ENCODE measurements at places on chromosomes 13 and 19. TPM values are rescaled to one million over a fixed set of nuclear protein-coding genes. Genes with fewer than 3 reads are reported as not detected.
A peak's percentile ranks its signal among the peaks of the same experiment; 100 is the strongest.

Gene ATXN8OS
- total RNA-seq: not detected

Gene RASGRP4
- 11.7 TPM for total RNA-seq

Gene PSG6
- not detected for total RNA-seq

Gene BLVRB
- 299 TPM for total RNA-seq

Gene PRR19
- total RNA-seq: not detected

Gene SSC5D
- total RNA-seq: 14.5 TPM

Gene PSG2
- total RNA-seq: not detected

Gene KIR2DL1
- total RNA-seq: not detected

GRCh38 chr13:24360106-24360505 lies 50.7 kb downstream of the C1QTNF9 start:
- no peak for DNase-seq

GRCh38 chr13:102367836-102368235 lies 34.0 kb downstream of the FGF14 start:
- DNase-seq: no peak

GRCh38 chr19:38649305-38650171 lies 2.1 kb downstream of the ACTN4 start:
- DNase-seq: no peak

GRCh38 chr13:20170921-20171320 lies 10.1 kb upstream of the GJA3 start:
- DNase-seq: no peak

DNA sequence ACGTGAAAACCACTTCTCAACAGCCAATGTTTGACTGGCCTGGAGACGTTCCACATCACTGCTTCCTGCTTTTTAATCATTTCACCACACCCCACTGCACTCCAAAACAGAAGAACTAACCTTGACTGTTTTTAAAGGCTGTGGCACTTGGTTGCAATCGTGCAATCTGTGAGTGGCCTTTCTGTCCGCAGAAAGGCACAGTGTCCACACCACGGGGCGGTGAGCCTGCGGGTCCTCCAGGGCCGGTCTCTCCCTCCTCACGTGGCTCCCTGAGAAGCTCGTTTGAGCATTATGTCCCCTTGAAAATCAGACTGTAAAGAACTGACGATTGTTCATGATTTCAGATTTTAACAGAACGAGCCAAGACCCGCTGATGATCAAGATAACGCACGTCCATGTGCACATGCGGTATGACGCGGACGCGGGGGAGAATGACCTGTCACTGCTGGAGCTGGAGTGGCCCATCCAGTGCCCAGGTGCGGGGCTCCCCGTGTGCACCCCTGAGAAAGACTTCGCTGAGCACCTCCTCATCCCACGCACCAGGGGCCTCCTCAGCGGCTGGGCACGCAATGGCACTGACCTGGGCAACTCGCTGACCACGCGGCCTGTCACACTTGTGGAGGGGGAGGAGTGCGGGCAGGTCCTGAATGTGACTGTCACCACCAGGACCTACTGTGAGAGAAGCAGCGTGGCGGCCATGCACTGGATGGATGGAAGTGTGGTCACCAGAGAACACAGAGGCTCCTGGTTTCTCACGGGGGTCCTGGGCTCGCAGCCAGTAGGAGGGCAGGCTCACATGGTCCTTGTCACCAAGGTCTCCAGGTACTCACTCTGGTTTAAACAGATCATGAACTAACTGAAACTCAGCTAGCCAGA lies 13.0 kb downstream of the PROZ start:
- DNase-seq: no peak

DNA sequence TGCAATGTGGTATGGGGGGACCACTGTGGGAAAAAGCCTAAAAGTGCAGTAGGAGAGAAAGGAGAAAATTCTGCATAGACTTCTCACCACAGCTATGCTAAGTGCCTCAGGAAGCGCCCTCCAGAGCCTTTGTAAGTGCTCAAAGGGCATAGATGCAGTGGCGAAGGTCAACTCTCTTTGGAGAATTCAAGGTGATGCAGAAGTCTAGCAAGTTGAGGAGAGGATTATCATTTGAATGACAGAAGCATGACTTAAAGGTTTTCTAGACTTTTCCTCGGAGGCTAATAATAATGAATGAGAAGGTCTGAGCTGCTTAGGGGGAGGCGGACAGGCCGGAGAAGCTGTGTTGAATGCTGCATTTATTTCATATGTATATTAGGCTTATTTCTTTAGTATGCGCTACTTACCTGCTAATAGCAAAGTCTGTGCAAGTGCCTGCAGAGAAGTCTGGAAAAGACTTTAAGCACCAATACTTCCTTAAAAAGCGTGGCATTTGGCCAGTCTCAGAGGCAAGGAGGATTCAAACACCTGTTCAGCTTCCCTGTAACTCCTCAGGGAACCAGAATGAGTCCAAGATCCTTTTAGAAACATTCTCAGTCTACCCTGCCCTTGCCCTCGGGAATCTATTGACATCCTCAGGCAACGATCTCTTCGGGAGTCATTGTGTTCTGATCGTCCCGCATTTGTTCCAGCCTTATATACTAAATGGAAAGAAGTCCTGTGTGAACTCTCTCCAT lies 56.2 kb downstream of the FLT1 start:
- DNase-seq: no peak

DNA sequence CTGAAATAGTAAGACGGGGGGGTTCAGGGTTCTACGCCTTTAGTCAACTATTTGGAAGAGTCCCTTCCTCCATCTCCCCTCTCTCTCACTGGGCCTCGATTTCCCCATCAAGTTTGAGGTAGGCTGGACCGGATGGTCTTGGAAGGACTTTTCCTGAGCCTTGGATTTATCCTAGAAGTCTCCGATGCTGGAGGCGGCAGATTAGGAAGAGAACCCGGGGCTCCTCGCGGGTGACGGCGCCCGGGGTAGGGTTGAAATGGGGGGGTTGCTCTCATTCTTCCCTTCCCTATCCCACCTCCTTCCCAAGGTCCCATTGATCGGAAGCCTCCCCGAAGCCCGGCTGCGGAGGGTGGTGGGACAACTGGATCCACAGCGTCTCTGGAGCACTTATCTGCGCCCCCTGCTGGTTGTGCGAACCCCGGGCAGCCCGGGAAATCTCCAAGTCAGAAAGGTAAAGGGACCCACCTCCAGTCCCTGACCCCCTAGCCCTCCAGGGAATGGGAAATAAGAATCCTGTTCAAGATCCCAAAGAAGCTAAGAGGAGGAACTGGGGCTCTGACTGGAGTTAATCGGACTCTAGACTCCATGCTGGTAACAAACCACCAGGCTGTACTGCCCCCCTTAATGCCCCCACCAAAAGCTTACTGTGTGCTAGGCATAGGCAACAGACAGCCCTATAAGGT lies 781 bp downstream of the QPCTL start:
- peak; percentile 85 for DNase-seq

GRCh38 chr13:44652168-44652567 lies 76.0 kb upstream of the TSC22D1 start:
- no peak for DNase-seq

GRCh38 chr19:8449830-8450229 lies 5.1 kb downstream of the HNRNPM start:
- no peak for DNase-seq

GRCh38 chr19:24071078-24071477 lies 15.9 kb upstream of the ZNF254 start:
- no peak for DNase-seq

DNA sequence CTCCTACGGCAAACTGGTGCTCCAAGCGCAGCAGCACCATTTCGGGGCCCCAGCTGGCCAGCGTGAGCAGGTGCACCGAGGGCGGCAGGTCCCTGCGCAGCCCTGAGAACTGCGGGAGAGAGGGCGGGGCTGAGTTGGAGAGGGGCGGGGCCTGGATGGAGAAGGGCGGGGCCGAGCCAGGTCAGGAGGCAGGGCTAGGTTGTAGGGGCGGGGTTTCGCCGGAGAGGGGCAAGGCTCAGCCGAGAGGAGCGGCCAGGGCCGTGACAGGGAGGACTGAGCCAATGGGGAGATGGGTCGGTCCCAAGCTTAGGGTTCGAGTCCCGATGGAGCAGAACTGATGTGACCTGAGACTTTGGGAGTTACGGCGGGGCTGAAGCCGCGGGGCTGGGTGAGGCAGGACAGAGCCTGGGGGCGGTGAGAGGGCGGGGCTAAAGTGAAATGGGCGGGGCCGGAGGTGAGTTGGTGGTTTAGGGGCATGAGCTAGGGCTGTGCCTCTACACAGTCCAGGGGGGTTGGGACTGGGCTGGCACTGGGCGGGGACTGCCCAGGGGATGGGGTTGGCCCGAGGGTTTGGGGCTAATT lies 19.0 kb downstream of the MAN2B1 start:
- no peak for DNase-seq

DNA sequence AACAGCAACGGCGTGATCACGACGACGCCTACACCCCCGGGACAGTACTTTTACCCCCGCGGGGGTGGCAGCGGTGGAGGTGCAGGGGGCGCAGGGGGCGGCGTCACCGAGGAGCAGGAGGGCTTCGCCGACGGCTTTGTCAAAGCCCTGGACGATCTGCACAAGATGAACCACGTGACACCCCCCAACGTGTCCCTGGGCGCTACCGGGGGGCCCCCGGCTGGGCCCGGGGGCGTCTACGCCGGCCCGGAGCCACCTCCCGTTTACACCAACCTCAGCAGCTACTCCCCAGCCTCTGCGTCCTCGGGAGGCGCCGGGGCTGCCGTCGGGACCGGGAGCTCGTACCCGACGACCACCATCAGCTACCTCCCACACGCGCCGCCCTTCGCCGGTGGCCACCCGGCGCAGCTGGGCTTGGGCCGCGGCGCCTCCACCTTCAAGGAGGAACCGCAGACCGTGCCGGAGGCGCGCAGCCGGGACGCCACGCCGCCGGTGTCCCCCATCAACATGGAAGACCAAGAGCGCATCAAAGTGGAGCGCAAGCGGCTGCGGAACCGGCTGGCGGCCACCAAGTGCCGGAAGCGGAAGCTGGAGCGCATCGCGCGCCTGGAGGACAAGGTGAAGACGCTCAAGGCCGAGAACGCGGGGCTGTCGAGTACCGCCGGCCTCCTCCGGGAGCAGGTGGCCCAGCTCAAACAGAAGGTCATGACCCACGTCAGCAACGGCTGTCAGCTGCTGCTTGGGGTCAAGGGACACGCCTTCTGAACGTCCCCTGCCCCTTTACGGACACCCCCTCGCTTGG lies 966 bp downstream of the JUNB start:
- no peak for DNase-seq

- DNase-seq: no peak
Measured at GRCh38 chr19:45144431-45145269, 16.1 kb downstream of the NKPD1 start.

- DNase-seq: no peak
Measured at GRCh38 chr13:43044720-43045301, 21.4 kb downstream of the DNAJC15 start.

DNA sequence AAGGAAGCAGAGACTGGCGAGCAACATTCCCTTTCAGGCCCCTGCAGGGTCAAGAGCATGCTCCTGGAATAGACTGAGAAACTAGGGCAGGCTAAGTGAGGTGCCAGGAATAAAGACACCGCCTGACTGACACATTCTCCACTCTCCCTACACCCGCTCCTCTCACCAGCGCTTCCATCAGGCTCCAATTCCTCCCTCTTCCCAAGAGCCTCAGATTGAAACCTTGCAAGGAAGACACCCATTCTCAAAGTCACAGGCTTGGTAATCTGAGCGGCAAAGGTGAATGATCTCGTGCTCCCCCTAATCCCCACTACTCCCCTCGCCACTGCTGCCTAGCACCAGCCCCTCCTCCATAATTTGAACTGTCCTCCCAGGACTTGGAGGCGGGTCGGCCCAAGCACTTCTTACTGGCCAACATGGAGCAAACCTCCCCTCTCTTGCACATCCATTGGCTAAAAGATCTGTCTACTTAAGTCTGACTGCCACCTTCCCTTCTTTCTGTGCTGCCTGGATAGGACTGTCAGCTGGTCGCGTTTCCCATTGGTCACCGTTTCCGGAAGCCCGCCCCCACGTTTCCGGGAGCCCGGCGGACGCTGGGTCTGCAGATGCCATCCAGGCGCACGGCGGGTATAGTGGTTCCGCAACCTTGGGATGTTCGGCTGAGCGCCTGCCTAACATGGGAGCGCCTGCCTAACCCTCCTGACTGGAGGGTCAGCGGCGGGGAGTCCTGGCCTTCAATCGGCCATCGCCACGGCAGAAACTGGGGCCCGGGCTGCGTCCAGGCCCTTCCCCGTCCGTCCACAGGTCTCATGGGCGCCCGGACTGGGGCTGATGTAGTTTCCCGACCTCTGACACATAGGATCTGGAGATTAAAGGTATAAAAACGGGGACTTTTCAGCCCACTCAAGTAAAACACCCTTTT lies 33.6 kb downstream of the ZNF383 start:
- DNase-seq: no peak

DNA sequence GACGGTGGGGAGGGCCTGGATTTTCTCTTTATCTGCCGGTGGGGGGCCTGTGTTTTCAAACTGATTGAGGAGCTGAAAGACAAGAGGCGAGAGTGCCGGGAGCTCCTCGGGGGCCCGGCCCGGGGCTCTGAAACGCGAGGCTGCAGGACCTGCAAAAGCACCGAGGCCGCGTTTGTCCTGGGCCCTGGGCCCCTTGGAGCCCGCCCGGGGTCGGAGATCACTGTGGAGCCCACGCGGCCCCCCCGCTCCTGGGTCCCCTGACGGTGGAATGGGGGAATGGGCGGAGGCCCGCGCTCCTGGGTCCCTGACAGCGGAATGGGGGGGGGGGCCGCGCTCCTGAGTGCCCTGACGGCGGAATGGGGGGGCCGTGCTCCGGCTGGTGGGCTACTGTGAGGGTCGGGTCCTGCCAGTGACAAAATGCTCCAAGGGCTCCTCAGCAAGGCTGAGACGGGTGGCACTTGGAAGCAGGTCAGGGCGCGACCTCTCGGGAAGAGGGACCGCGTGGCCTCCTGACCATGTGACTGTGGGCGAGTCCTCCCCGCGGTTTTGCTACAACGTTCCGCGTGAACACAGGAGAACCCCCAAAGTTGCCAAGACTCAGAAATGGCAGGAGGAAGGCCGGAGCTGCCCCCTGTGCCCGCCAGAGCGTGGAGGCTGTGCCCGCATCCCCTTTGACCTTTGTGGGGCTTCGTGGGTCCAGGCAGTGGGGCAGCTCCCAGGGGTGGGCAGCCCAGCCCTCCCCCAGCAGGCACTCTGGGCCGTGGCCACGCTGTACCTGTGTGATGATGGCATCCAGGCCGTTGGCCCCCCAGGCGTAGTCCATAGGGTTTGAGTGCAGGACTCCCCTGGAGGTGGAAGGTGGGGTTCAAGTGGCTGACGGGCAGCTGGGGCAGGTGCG lies 9.5 kb downstream of the FGF22 start:
- no peak for DNase-seq

DNA sequence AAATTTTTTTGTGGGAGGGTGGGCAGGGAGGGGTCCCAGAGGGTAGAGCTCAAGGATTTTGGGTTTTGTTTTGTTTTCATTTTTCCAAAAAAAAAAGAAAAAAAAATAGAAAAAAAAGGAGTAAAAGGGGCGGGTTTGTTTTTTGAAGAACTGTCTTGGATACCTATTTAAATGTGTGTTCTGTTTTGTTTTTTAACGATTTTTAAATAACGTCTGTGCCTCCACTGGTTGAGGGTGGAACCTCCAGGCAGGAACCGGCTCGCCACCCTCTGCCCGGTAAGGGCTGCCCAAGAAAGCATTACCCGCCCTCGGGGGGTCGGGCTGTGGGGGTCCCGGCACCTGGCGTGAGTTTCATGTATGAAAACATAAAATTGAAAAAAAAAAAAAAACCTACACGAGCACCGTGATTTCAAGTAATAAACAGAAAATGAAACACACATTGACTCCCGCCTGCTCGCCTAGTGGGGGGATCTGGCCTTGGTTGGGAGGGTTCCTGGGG lies 10.4 kb downstream of the MIDN start:
- no peak for DNase-seq

GRCh38 chr19:41442473-41443355 lies at the start of gene ERICH4:
TSS of gene ERICH4 (plus strand) at chr19:41443156. CDS start at chr19:41443170, 14 bp downstream.
- no peak for DNase-seq
